ENCODE measurements at places on chromosomes 3 and 15. TPM values are rescaled to one million over a fixed set of nuclear protein-coding genes. Genes with fewer than 3 reads are reported as not detected.

GRCh38 chr3:157445857-157446256, 9.2 kb downstream of the PTX3 start:
- no peak for DNase-seq

The TMEM207 gene
- not detected for total RNA-seq

The EPHA3 gene
- 2.4 TPM for total RNA-seq

GRCh38 chr15:71448688-71449114, 333.4 kb downstream of the THSD4 start:
- DNase-seq, result peak; percentile 53

DNA sequence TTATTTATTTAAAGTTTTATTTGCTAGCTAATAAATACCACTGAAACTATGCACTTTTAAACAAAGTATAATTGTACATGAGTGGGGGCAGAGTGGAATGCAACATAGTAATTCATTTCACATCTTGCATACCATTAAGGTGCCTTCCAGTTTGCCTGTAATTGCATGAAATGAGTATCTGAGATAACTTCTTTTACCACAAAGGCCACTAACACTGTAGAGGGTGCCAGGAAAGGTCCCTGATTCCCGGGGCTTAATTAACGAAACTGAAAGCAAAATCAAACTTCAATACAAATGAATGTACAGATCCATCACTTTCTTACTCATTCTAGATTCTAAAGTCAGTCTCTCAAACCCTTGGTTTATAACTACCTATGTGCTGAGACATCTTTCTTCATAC, 2.1 kb downstream of the CD47 start:
- no peak for DNase-seq

- peak; percentile 20 for DNase-seq
These were observed 351.0 kb downstream of the MCTP2 start for GRCh38 chr15:94582368-94582767.

- no peak for DNase-seq
These were observed 429.7 kb upstream of the RASGRP1 start for GRCh38 chr15:38994310-38994709.

DNA sequence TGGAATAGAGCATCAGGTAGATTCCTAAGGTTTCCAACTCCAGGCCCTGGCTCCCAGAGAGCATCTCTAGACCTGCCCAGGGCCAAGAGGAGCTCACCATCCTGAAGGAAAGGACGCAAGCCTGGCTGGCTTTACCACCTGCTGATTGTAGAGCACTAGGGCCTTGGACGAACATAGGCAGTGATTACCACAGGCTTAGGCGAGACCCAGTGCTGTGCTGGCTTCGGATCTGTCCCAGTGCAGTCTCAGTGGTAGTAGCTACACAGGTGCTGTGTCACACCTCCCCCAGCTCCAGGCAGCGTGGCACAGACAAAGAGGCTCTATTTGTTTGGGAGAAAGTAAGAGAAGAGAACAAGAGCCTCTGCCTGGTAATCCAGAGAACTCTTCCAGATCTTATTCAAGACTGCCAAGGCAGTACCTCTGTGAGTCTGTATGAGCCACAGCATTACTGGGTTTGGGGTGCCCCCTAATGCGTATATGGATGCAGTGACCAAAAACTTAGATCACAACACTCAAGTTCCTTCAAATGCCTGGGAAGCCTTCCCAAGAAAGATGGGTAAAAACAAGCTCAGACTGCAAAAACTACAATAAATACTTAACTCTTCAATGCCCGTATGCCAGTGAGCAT, 25.4 kb downstream of the ISG20 start:
- DNase-seq, result no peak

DNA sequence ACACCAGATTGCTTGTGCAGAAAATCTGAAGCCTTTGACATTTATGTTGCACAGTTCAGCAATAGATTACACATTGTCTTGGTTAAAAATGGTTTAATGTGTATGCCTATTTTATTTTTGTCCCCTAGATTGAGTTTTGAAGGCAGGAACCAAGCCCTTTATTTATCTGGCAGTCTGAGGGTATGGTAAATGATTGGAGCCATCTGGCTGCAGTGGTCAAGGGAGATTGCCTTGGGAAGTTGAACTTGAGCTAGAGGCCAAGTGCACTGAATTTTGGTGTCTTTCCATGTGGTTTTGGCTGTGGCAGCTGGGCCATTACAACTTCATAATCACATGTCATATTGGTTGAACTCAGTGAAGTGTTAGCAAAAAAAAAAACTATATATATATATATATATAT, 248.7 kb upstream of the C2CD4B start:
- no peak for DNase-seq

DNA sequence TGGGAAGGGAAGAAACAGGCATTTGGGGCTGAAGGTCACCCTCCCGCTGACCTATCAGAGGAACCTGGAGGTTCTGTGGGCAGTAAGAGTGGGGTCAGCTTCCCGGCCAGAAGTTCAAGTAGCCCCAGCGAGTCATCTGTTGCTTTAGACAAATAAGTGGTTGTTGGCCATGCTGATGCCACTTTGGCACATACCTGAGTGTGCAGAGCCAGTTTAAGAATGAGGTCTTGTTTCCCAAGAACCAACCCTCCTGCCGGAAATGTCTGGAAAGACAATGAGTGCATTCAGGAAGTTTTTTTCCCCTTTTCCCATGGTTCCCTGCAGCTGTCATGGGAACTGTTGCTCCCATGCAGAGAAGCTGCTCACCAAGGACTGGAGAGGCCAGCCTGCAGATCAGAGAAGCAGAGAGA, 166.7 kb downstream of the ZNF621 start:
- DNase-seq, result no peak

DNA sequence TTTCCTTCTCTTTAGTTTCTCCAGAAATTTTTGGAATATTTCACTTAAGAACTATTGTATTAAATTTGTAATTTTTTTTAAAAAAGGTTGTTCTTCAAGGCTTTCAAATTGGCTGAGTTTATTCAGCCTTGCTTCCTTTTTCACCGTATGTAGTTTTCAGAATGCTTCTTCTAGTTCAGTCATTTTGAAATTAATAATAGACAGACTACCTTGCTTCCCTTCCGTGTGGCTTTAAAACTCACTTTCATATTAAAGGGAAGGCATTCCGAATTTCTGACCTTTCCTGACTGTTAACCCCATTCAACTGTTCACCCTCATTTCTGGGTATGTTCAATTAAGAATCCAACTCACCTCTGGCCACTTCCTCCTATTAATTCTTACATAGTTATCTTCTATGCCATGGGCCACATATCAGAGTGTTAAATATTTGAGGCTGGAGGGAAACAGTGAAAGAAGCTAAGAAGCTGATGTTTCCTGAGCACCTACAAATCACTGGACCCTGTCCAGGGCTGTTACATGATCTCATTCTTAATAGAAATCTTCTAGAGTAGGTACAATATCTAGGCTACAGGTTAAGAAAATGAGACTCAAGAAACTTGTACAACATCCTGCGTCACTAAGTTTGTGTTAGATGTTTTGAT, 237.5 kb downstream of the P3H2 start:
- no peak for DNase-seq

The NIT2 gene
- 29.2 TPM for total RNA-seq

DNA sequence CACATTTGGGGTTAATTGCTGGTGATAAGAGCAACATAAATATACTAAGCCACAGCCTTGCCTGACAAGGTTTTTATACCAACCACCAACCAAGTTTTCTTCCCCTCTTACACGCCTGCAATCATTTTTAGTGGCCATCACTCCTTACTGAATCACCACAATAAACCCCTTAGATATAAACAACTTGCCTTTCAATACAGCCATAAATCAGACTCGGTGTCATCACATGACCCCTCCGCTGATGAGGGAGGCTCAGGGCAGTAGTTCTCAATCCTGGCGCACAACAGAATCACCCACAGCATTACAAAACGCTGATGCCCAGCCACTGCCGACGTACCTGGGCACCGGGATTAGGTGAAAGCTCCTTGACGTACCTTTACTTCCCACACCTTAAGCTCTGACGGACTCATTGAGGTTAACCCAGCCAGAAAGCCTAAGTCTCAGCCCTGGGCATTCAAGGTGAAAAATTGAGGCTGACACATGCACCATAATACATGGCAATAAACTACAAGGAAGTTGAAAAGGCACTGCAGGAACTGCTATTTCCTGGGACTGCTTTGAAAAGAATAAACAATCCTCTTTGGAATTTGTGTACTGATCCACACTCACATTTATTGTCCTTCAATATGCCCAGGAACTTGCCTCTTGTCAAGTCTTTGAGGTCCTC, 17.1 kb downstream of the ADCY5 start:
- peak; percentile 61 for DNase-seq

DNA sequence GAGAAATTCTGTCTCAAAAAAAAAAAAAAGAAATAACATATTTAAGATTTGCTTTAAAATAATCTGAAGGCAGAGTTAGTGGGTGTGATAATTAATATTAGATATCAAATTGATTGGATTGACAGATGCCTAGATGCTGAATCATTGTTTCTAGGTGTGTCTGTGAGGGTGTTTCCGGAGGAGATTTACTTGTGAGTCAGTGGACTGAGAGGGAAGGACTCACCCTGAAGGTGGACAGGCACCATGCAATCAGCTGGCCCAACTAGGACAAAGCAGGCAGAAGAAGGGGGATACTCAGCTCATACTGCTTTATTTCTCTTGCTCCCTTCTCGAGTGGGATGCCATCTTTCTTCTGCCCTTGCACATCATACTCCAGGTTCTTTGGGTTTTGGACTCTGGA, 16.7 kb upstream of the RPL24 start:
- no peak for DNase-seq

DNA sequence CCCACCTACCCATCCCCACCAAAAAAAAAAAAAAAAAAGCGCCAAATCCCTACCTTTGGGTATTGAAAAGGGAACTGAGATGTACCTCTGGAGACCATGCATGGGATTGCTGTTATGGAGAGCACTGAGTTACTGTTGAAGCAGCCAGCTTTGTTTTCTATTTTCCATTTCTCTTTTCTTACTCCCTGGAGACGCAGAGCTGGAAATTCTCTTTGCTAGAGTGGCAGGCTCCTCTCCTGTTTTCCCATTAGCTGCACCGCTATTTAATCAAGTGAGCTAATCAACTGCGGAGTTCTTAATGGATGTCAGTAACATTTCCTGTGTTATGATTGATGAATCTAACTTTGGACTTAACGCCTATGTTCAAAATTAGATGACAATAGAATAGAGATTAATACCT, 136.1 kb upstream of the LMCD1 start:
- DNase-seq, result no peak

GRCh38 chr15:68552344-68552743, 26.4 kb upstream of the CORO2B start:
- no peak for DNase-seq

DNA sequence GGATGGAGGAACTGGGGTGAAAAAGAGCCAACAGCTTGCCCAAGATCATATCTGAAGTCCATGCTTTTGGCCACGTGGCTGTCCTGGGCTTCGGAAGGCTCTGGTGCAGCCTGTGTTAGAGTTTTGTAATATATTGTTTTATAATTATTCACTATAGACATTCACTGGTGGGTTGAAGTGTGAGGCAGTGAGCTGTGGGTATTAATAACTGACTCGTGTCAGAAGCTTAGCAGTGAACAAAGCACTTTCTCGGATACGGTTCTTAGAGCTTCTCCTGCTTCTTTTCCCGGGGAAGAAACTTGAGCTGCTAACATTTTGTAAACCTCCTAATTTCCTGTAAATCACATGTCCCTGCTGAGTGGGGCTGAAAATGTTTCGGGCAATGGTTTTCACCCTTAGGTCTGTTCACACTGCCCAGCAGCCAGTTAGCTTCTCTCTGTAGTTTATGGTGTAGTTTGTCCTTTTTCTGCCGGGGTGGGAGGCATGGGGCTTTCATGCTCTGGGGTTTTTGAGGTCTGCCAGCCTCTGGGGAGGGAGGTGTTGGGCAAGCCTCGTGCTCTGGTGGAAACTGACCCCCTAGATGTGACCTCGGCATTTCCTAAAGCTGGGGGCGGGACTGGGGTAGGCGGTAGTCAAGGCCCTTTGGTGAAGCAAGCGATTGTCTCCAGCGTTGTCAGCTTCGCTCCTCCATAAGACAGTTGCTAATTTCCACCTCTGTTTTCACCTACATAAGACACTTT, 1.7 kb downstream of the MRAS start:
- no peak for DNase-seq

GRCh38 chr15:67785431-67785830, 39.9 kb upstream of the SKOR1 start:
- DNase-seq, result no peak

GRCh38 chr15:94294556-94294955, 63.2 kb downstream of the MCTP2 start:
- no peak for DNase-seq

The GHSR gene
- total RNA-seq, result not detected

The GRM2 gene
- 0.12 TPM for total RNA-seq

GRCh38 chr3:152334761-152335160, 66.0 kb downstream of the MBNL1 start:
- no peak for DNase-seq

DNA sequence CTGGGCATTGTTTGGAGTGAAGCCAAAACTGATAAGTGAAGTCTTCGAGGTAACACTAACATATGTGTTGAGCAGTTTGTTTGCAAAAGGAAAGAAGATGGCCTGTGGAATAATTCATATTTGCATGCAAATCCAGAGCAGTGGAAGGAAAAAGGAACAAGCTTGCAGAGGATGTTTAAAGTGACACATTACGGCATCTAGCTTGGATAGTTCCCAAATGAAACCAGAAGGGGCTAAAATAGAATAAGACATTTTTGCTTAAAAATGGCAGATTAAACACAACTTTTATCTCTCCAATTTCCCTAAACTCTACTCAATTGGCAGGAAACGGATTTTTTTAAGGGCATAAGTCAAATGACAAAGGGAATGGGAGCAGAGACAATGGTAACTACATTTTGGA, 25.4 kb upstream of the RYK start:
- no peak for DNase-seq

The OR4F6 gene
- total RNA-seq, result not detected

- no peak for DNase-seq
These were observed 58.9 kb downstream of the FOXP1 start for GRCh38 chr3:71524672-71525071.

DNA sequence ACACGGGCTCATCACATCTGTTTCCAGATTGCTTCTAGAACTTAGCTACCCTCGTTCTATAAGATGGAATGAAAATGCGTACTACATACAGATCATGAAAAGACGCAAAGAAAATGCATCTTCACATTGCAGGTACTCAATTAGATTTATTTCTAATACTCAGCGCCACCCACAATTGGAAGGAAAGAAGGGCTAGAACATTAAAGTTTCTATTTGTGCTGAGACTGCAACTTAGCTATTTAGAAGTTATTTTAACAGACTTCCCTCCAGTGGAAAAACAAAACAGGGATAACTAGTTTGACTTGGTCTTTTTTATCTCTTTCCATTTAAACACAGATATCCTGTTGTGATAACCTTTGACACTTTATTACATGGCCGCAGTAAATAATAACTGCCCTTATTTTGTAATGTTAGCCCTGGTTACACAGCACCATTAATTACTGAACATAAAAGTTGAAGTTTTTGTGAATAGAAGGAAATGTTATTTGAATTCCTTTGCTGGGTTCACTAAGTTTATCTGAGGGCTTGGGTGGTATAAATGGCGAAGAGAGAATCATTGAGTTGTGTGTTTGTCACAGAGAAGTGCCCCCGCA, 86.9 kb upstream of the SLC25A26 start:
- no peak for DNase-seq

The OR5K2 gene
- not detected for total RNA-seq

DNA sequence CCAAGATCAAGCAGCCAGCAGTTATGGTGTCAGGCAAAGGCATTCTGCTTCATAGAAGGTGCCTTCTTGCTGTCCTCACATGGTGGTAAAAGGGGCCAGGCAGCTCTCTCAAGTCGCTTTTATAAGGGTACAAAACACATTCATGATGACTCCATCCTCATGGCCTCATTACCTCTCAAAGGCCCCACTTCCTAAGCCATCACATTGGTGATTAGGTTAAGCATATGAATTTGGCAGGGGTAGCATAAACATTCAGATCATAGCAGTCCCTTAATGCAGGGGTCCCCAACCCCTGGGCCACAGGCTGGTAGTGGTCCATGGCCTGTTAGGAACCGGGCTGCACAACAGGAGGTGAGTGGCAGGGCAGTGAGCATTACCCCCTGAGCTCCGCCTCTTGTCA, 42.8 kb downstream of the PRR23E start:
- no peak for DNase-seq
